Mucosa of descending colon (tissue), 3 donors: ENCODE measurements at places on chromosomes 13 and 19. TPM values are rescaled to one million over a fixed set of nuclear protein-coding genes. Genes with fewer than 3 reads are reported as not detected.

GRCh38 chr13:64248371-64249065, 2832.9 kb upstream of the PCDH20 start:
- no peak for DNase-seq

- no peak for DNase-seq
These were observed 21.0 kb downstream of the STARD13 start for GRCh38 chr13:33264620-33264978.

DNA sequence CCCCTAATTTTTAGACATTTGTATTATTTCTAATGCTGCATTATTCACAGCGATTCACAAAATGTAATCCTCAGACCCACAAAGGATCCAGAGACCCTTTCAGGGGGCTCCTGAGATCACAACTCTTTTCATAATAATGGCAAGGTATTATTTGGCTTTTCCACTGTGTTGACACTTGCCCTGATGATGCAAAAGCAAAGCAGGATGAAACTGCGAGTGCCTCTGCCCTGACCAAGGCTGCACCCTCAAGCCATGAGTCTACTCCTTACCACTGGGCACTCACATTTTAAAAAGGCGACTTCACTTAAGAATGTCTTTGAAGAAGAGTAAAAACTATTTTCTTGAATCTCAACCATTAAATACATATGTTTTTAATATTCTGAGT, 11.4 kb downstream of the ELF1 start:
- no peak for DNase-seq

- DNase-seq = peak; percentile 51
These were observed 18.1 kb upstream of the OLFM4 start for GRCh38 chr13:53010374-53011105.

- DNase-seq = no peak
These were observed at the start of gene IGLON5 for GRCh38 chr19:51311351-51312257. TSS of gene IGLON5 (plus strand) at chr19:51311644. CDS start at chr19:51311848, 204 bp downstream.

DNA sequence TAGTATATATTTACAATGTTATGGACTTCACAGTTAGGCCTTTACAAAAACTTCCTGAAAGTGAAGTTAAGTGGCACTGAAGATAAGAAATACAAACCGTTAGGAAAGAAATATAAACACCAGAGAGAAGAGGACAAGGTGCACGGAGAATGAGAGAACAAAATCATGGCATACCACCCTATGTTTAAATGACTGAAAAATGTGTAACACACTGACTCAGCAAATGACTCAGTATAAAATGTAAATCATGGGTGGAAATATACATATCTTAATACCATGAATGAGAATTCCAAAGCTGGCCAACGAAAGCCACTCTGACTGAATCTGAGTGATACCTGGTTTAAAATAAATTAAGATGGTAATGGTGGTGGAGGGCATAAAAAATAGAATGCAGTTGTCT, 260.8 kb downstream of the DNAJC15 start:
- no peak for DNase-seq

DNA sequence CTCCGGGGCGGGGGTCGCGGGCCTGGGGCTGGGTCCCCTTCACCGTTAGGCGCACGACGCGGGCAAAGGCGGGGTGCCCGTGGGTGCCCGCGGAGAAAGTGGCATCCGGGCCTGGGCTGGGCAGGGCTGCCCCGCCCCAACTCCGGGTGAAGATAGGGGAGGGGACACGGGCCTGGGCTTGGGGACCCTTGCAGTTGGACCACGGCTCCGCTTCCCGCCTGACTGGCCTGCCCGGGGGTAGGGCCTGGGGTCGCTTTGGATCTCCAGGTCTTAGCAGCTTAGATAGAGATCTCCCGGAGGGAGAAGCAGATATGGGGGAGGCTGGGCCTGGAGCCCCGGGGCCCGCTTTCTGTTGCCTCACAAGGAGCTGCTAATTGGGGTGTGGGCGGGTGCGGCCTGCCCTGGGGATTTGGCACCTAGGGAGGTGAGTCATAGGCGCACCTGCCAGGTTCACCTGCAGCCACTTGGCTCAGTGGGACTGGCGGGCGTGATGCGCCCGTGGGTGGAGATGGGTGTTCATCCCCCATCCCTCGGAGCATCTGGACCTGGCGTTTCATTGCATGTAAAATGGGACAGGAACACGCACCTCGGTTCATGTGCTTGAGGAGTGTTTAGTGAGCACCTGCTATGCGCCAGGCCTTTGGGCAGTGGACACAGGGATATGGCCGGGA, 585 bp downstream of the MAP1S start:
- DNase-seq = peak; percentile 72

DNA sequence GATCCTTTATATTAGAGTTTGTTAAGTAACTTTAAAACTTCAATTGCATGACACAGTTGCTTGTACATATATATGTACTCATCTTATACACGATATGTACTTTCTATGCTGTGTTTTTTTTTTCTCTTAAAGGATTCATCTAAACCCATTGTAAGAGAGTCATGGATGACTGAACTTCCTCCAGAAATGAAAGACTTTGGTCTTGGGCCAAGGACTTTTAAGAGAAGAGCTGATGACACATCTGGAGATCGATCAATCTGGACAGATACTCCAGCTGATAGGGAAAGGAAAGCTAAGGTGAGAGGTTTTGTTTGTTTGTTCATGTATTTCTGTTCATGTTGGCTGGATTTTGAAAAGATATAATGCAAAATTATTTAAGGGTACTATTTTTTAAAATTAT, 26.0 kb downstream of the GPALPP1 start:
- no peak for DNase-seq

DNA sequence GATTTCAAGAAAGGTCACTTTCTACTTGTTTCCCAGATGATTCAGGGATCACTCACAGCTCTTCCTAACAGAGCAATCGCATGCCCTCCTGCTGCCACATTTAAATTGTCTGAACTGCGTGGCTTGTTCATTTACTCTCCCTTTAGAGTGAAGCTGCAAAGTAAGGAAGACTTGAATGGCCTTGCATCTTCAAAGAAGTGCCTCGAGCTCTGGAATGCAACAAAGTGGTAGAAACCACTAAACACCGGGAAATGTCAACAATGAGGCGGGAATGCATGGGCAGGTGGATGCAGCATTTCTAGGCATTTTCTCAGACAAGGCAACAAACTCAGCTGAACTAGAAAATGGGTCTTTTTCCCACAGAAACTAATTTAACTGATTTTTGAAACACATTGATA, 10.3 kb upstream of the DACH1 start:
- DNase-seq = no peak

- DNase-seq = no peak
These were observed 3.6 kb downstream of the ZIK1 start for GRCh38 chr19:57587529-57587928.

- no peak for DNase-seq
These were observed 11.3 kb downstream of the MYO9B start for GRCh38 chr19:17086834-17087233.

DNA sequence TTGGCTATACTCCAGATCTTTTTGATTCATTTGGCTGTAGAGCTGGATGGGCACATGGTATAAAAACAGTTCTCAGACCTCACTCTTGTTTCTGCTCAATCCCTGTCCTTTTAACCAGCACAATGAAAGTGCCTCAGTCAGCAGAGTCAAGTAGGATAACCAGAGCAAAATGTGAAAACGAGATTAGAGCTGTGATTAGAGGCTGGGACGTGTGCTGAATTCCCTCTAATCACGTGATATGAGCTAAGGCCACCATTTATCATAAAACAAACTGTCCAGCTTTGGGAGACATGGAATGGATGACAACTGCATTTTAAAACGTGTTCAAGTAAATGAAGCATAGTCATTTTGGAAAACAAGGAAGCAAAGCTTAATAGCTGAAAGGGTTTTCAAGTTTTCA, 54.1 kb downstream of the GJA3 start:
- DNase-seq = no peak

DNA sequence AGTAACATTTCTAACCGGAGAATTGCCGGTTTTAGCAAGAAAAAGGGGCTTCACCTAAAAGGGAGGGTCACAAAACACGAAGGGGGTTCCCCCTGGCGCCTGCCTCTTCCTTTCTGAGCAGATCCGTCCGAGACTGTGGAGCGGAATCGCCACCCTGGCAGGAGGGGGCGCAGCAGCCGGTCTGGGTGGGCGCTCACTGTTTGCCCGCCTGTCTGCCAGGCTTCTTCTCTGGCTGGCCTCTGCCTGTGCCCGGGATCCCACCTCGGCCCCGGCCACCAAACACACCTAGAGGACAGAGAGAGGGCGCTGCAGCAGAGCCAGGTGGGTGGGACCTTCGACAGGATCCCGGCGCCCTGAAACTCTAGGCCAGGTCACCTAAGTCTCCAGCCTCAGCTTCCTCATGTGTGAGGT, 15.6 kb downstream of the LSM4 start:
- DNase-seq = no peak

- no peak for DNase-seq
These were observed 64.1 kb upstream of the RANBP3 start for GRCh38 chr19:6041991-6042481.

DNA sequence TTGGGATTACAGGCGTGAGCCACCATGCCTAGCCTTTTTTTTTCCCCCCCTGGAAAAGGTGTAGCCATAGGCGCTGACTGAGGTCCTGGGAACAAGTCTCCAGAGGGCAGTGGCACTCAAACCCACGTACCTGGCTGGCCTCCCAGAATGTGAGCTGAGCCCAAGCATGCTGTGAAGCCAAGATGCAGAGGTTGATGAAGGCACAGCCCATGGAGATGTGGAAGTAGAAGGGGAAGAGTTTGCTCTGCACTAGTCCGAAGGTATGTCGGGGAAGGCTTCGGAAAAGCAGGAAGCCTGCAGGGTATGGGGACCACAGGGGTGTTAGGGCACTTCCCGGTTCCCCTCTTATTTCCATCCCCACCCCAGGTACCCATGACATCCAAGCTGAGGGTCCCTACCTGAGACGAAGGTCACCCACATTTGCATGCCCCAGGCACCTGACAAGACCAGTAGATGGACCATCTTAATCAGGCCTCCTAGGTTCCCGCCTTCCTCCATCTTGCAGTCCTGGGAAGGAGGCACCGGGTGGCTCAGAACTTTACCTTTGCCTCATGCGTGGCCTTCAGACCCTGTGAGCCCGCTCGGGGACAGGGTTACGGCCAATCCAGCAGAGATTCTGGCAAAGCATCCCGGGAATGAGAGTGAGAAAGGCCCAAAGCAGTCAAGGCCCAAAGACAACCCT, 805 bp downstream of the TMEM205 start:
- no peak for DNase-seq

DNA sequence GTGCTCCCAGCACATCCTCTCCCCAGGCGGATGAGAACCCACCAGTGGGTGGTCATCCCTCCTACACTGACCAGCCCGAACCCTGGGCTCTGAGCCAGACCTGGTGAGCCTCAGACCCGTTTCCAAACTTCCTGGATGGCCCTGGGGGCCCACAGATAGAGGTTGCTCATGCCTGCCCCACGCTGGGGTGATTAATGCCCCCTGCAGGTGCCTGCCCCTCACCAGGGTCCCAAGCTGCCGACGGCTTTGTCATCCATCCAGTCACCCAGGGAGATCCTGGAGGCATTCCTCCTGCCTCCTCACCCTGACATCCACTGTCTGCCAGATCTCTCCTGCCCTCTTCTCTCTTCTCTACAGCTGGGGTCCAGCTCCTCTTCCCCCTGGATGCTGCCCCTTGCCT, 28.4 kb upstream of the PLA2G4C start:
- no peak for DNase-seq

DNA sequence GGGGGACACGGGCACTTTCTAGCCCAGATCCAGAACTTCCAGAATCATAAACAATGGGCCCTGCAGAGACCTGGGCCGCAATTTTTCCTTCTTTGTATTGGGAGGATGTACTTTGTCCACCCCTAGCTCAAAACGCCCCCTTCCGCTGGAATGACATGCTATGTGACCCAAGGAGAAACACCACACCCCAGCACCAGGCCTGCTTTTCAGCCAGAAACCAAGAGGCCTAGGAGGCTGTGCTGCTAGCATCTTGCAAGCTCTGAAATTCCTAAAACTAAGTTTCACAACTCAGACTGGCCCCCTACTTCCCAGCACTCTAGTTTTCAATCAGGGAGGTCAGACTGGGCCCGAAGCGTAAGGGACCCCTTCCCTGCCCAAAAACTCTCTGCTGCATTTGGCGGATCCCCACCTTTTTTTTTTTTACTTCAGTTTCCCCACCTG, 538 bp downstream of the LSM4 start:
- DNase-seq = peak; percentile 74

GRCh38 chr13:88257706-88258105, 586.5 kb downstream of the SLITRK5 start:
- no peak for DNase-seq

DNA sequence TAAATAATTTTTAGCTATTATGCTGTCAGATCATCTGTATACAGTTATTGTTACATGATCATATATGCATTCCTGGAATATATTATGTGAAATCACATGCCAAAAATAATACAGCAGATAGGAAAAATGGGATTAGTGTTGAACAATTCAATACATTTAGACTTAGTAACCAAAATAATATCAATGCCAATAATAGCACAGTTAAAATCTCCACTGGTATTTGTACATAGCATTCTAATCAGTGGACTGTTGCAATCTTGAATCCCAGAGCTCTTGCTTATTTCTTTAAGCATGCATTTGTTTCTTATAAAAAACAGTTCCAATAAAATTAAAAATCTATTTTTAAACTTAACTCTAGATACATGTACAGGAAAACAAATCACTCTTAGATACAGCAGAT, 2772.2 kb downstream of the PCDH9 start:
- no peak for DNase-seq

DNA sequence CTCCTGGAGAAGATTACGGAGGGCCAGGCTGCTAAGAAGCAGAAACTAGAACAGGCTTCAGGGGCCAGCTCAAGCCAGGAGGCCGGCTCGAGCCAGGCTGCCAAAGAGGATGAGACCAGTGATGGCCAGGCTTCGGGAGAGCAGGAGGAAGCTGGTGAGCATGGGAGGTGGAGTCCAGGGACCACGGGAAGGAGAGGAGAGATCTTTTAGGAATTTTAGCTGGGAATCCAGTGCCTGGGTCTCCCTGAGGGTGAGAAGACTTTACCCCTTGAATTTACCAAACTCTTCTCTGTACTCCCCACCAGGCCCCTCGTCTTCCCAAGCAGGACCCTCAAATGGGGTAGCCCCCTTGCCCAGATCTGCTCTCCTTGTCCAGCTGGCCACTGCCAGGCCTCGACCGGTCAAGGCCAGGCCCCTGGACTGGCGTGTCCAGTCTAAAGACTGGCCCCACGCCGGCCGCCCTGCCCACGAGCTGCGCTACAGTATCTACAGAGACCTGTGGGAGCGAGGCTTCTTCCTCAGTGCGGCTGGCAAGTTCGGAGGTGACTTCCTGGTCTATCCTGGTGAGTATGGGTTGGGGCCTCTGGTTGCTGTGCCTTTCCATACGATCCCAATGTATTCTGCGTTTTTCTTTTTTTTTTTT, 824 bp downstream of the TSEN34 start:
- DNase-seq = peak; percentile 71

GRCh38 chr13:45518525-45519245, 53.9 kb downstream of the COG3 start:
- no peak for DNase-seq

The VAV1 gene
- 6.0 TPM for total RNA-seq

The PEG3 gene
- total RNA-seq = 2.5 TPM

The C1QTNF9 gene
- 0.38 TPM for total RNA-seq

The F2RL3 gene
- 2.0 TPM for total RNA-seq

The PNMA8B gene
- total RNA-seq = 2.3 TPM
